Activated CD8-positive, alpha-beta memory T cell treated with anti-CD3 and anti-CD28 coated beads for 1 hour (primary cell): ENCODE measurements at places on chromosomes 5 and 9.

- no peak for DNase-seq
Measured at GRCh38 chr5:3392306-3392939, 203.2 kb upstream of the IRX1 start.

DNA sequence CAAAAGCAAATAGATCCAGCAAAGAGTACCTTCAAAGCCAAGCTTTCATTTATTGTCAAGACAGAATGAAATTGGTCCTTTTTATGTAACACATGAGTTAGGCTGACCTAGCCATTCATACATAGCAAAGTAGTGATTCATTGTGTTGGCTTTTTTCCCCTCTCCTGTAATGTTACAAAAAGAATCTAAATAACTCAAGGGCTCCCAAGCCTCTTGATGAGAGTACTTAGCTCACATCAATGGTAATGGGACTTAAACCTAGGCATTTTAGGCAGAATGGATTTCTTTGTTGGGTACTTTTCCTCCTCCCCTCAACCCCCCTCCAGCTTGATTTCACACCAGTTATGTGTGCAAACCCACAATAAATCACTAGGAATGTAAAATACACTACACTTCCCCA, 123.7 kb downstream of the EBF1 start:
- no peak for DNase-seq

- no peak for DNase-seq
Measured at GRCh38 chr5:105430516-105430915, 1867.9 kb upstream of the NUDT12 start.

DNA sequence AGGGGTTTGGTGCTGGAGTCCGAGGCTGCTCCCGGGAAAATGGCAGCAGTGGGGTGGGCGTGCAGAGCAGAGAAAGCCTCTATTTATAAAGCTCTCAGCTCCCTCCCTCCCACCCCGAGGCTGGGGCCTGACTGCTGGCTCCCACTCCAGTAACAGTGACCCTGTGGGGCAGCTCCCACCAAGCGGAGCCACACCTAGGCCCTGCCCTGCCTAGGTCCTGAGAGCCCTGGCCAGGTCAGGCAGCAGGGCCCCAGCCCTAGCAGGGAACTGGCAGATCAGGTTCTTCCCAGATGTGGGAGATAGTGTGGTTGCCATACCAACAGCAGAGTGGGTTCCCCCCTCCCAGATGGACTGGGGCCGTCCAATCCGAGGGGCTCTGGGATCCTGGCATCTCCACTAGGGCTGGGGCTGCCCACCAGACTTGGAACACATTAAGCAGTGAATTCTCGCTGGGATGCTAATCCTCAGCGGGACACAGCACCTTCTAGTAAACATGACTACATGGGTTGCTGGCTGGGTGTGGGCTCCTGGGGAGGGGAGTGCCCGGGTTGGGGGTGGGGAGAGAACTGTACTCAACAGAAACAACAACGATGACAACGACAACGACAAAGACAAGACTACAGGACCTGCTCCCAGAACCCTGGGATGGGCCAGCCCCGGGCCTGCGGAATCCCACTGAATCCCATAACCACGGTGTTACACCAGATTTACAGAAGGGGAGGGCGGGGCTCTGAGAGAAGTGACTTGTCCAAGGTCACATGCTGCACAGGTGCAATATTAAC, 1.5 kb downstream of the SH3GLB2 start:
- no peak for DNase-seq

- DNase-seq, result no peak
Measured at GRCh38 chr9:93642961-93643360, 66.6 kb downstream of the PHF2 start.

GRCh38 chr5:160310140-160310539, 2.2 kb downstream of the CCNJL start:
- DNase-seq, result no peak
